NCI-H2081 (cell line): ENCODE measurements at places on chromosomes 1 and 21.
A peak's percentile ranks its signal among the peaks of the same experiment; 100 is the strongest.

- DNase-seq, result no peak
Measured at GRCh38 chr1:4670265-4670664, 15.9 kb downstream of the AJAP1 start.

DNA sequence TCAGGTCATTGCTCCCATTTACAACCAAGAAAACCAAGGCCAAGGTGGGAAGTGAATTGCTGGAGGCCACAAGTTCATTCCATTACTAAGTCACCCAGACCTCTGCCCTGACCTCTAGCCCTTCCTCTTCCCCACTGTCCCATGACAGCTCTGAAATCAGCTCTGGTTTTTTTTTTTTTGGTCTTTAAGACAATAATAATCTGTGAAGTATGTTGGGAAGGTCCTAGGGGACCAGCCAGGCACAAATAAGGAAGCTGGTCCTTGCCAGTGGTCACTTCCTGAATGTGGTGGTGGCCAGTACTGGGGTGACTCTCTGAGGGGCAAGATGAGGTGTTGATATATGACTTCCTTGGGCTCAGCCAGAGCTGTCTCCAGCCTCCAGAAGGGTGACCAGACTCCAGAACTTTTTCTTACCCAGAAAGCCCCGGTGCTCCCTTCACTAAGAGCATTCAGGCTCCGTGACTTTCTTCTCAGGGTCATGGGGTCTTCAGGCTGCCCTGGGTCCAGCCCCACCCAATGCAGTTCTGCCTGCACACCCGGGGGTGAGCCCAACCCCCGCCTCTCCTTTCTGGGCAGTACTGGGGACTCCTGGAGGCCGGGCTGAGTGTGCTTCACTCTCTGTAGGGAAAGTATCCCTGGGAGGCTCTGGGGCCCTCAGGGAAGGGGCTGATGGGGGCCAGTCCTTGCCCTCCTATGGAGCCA is 159.6 kb downstream of the PTPRU start:
- no peak for DNase-seq

GRCh38 chr1:2495026-2495425 is 18.9 kb downstream of the PLCH2 start:
- no peak for DNase-seq

GRCh38 chr1:183933528-183934179 is 103.9 kb downstream of the COLGALT2 start:
- no peak for DNase-seq

DNA sequence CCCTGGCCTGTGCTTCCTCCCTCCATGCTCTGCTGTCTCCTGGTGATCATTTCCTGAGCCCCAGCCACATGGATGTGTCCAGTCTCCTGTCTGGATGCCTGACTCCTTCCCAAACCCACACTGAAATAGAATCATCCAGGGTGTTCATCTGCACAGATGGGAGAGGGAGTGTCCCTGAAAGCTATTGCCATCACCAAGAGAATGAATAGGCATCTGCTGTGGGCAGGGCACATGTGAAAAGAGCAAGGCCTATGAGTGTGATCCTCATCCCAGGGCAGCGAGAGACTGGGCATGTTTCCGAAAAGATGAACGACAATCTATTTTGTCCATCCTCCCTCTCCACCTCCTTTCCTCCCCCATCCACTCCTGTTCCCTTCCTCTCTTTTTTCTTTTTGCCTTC is 5.0 kb downstream of the IGSF21 start:
- no peak for DNase-seq

- no peak for DNase-seq
Measured at GRCh38 chr21:24205319-24205718, 1402.0 kb downstream of the MRPL39 start.

DNA sequence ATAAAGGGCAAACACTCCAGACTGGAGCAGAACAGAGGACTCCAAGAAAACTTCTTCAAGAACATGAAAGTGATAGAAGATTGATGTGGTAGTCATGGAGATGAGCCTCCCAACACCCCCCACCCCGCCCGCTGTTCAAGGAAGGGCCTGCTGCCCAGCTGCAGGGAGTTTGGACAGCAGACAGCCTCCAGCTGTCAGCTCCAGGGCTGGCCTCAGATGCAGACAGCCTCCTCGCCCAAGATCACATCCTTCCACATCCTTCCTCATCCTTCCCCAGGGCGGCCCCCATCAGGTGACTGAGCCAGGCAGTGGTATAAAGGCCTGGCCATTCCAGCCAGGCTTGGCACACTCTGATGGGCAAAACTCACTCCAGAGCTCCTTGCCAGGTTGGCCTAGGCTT is 24.6 kb downstream of the HMGN2 start:
- DNase-seq, result no peak

DNA sequence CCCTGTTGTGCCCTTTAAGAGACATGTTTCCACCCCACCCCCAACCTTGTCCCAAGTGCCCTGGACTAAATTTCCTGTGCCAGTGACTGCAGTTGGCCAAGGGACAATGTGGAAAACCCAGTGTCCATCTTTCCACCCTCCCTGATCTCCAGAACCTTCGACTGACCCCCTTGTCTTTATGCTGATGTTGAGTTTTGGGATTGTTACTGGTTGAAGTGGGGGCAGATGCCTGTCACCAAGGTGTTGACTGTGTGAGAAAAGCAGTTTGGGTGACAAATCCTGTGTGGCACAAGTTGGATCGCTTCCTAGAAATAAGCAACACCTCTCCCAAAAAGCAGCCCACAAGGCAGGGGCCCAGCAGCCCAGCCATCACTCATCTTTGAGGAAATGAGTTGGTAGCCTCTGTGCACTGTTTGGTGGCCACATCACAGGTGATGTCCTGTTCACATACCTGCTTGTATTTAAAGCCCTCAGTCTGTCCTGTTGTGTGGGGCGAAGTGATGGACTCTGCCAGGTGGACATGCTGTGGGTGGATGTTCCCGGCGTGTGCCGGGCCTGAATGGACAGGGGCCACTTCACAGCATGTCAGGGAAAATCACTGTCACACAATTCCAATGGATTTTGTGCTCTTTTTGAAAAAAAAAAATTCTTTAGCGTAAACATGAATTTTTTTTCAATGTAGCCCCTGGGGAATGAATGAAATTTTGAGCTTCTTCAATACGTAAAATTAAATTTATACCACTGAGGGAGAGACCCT is 6.6 kb upstream of the MIIP start:
- no peak for DNase-seq

GRCh38 chr1:41418857-41419583 is 57.8 kb downstream of the FOXO6 start:
- DNase-seq, result peak; percentile 59

DNA sequence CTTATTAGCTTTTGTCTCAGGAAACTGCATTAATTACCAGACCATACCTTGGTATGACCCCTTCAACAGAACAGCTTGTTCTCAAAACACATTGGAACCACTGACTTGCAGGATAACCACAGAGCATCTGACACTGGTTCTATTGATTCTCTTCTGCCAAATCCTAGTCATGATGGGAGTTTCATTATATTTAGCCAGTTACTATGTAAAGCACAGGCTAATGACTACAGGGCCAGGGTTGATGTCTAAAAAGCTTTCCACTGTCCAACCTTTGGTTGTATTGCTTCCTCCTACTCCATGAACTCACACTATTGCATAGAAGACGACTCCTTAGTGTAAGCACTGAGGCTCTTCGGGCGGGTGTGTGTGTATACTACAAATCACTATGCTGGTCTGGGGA is 3.8 kb downstream of the STMN1 start:
- no peak for DNase-seq

DNA sequence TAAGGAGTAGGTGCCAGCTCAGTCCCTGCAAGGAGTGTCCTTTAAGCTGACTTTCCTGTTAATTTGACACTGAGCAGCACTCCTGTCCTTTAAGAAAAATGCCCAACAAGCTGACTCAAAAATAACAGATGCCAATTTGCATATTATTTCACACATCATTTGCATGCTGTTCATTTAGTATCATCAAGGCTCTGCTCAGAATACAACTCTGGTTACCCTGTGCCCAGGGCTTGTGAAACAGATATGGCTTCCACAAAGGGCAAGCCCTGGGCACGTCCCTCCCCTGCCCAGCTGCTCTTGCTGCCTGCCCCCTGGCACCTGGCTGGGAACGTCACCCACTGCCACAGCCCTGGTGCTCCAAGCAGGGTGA is 10.3 kb downstream of the KCNN3 start:
- no peak for DNase-seq

DNA sequence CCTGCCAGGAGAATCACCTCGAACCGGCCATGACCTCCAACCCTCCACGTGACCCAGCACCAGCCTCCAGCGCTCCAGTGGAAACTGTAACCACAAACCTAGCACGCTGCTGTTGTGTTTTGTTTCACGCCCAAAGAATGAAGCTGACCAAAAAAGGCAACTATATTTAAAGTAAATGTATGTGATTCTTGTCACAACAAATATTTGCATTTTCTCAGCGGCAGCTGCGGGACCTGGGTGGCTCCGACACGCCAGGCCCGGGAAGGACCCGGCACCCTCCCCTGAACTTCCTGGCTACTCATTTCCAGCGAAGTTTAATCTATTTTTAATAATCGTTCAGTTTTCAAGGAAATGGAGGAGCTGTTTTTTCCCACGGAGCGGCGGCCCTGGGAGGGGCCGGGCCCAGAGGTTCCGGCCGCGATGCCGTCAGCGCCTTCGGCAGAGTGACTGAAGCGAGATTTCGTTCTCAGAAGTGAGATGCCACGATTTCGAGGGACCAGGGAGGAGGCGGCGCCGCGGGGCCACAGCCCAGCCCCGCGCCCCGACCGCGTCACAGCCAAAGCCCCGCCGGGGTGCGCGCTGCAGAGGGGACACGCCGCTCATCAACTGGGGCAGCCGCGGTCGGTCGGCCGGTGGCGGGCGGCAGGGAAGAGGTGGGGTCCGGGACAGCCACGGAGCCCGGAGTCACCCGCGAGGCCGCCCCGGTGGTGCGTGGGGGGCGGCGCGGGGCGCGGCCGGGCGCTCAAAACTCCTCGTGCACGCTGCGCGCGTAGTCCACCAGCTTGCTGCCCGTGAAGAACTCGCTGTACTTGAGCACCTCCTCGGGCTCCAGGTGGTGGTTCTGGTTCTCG is 3.0 kb upstream of the TNFRSF4 start:
- DNase-seq, result no peak

DNA sequence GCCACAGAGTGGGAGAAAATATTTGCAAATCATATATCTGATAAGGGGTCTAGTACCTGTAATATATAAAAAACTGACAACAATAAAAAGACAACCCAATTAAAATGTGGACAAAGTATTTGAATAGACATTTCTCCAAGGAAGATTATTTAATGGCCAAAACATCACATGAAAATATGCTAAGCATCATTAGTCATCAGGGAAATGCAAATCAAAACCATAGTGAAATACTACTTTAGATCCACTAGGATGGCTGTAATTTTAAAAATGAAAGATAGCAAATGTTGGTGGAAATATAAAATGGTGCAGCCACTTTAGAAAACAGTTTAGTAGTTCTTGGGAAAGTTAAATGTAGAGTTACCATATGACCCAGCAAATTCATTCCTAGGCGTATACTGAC is 118.7 kb upstream of the KIF26B start:
- DNase-seq, result no peak

- DNase-seq, result no peak
Measured at GRCh38 chr1:32898056-32898455, 3.1 kb downstream of the TMEM54 start.

DNA sequence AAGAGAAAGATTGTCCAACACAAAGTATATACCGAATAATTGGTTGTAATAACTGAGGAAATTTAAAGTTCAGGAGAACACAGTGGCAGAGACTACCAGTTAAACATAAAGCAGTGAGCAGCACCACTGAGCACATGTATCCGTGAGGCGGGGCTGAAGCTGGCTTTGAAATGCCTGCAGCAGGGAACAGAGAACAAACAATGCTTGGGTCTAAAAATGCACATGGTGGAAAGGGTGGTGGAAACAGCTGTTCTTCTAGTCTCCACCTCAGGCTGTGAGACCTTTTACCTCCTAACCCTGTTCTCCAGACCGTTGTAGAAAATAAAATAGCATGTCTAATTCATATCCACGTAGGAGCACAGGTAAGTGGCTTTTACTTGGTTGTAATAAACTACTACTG is 7.7 kb upstream of the GNG4 start:
- peak; percentile 51 for DNase-seq

DNA sequence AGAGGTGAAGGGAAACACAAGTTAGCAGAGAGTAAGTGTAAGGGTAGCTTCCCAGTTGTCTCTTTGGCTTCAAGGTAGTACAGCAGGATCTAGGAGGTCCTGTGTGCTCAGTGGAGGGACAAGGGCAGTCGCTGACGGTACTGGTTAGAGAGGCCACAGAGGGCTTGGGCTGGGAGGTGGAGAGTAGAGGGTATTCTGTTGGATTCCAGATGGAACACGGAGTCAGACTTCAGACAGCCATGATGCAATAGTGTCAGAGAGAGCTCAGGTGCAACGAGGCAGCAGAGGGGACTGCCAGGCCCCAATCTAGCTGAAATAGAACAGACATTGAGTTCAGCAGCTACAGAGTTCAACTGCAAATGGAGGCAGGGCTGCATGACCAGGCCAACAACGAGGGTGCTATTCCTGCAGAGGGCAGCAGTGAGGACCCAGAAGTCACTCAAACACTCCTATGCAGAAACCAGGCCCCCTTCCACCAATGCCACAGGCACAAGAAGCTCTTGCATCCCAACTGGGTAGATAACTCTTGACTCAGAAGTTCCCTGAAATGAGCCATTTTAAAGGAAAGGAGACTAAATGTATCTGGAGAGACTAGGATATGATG is 325.0 kb upstream of the ESRRG start:
- no peak for DNase-seq

- no peak for DNase-seq
Measured at GRCh38 chr1:192627901-192628300, 8.0 kb upstream of the RGS13 start.

DNA sequence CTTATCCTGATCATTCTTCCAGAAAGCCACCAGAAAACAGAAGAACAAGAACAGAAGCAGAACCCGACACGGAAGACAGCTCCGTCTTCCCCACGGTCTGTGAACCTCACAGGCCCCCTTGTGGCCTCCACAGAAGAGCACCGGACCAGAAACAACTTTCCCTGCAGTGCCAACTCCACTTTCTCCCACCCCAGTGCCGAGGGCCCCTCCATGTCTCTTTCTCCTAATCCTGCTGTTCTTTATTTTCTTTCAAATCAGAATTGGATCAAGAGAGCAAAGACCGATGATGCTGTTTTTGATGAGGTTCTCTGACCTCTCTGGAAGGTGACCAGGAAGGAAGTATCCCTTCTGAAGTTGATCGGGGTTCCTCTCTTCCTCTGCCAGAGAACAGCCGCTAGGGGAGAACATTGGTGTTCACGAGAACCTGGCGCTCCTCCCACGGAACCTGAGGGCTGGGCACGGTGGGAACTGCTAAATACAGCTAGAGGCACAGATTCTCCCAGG is 58.9 kb upstream of the CTTNBP2NL start:
- DNase-seq, result peak; percentile 8
